ENCODE measurements at places on chromosomes 7 and 10. TPM values are rescaled to one million over a fixed set of nuclear protein-coding genes. Genes with fewer than 3 reads are reported as not detected.

ACHE gene
- total RNA-seq, result 0.13 TPM

TUBB8 gene
- not detected for total RNA-seq

UCMA gene
- not detected for total RNA-seq

SPDYE9 gene
- not detected for total RNA-seq

Measured in thoracic aorta endothelial cell (primary cell).